ENCODE measurements at places on chromosomes 16 and 17.

DNA sequence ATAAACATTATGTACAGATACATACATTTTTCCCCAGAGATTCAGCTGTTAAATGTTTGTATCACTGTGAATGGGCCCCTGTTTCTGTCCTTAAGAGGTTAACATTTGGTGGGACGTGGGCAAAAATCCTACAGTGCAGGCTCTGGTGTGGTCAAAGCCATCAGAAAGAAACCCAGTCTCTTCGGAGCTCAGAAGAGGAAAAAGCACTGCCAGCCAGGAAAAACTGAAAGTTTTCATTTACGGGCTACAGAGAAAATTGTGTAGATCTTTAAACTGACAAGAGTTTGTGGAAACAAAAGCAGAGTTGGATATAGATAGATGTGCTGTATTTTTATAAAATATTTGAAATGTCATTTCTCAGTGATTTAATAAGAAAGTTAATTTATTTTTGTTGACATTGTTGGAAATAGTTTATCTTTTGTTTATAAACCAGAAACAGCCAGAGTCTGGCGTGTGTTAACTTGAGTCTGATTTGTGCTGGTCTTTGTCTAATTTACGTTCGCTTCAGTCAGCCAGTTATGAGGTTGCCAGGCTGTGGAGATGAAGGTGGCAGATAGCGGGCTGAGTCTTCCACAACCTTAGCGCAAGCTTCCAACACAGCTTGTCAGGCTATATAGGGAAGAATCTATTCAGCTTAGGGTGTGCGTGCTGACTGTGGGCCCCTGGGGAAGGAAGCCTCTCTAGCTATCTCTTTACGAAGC lies 9.5 kb upstream of the TEKT3 start:
- no peak for DNase-seq

DNA sequence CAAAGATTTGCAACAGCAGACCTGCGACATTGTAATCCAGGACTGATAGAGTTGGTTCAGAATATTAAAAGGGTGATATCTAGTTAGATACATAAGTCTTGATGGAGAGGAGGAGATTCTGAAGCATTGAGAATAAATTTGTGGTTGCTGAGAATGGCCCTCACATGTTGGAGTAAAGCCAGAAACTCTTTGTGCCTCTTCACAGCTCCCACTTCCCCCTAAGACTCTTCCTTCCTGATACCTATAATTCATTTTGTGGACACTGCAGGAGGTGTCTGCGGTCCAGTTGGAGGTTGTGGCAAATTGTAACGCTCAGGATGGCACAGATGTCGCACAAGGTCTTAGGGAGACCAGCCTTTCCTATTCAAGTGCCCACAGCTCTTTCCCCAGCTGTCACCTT lies 17.5 kb downstream of the WWOX start:
- DNase-seq: no peak

- no peak for DNase-seq
Measured at GRCh38 chr17:50483266-50483665, 4.6 kb downstream of the RSAD1 start.

DNA sequence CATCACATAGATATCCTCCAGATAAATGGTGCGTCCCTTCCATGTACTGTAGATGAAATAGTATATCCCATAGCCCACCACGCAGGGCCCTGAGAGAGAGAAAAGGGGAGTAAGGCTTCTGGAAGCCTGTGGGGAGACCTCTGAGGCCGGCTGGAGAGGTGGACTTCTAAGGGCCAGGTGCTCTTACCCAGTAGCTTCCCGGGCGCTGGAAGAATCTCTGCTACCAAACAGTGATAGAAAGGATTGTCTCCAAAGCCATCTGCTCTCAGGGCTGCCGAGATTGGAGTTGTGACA lies 718 bp downstream of the SAT2 start:
- no peak for DNase-seq

GRCh38 chr17:6011206-6011605 lies 59.0 kb upstream of the WSCD1 start:
- peak; percentile 11 for DNase-seq

DNA sequence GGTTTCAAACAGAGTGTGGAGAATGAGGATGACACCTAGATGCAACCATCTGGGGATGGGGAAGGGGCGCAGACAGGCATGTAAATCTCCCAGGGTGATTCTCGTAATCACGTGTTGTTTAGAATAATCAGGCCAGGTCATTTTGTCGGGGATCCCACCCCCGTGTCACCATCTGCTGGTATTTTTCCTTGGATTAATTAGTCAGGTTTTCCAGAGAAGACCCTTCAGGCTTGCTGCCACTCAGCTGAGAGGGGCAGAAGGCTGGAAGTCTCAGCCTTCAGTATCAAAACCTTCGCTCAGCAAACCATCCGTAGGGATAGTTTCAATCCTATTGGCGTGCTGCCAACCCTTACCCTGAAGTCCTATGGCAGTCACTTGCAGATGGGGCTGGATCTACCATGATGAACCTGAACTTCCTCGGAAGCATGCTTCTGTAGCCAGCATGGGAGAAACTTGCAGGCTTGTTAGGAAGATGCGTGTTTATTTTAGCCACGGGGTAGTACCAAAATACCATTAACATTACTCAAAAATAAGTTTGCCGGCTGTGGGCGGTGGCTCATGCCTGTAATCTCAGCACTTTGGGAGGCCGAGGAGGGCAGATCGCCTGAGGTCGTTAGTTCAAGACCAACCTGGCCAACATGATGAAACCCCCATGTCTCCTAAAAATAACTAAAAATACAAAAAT lies 7.5 kb upstream of the ADCY9 start:
- DNase-seq: no peak

DNA sequence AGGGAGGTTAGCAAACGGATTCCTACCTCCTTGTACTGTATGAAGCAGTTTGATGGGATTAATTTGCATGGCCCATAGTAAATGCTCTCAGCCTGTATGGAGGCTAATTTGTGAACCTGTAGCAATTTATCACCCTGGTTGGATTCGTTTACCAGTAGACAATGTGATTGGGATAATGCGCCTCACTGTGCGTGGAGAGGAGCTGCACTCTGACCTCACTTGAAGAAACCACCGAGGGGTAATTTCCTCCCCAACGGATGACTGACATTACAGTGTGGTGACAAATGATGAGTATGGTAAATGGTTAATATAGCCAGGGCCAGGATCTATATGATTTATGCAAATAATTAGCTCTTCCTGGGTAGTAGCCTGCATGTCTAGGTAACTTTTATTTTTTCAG lies 479.1 kb upstream of the RBFOX1 start:
- DNase-seq: no peak

DNA sequence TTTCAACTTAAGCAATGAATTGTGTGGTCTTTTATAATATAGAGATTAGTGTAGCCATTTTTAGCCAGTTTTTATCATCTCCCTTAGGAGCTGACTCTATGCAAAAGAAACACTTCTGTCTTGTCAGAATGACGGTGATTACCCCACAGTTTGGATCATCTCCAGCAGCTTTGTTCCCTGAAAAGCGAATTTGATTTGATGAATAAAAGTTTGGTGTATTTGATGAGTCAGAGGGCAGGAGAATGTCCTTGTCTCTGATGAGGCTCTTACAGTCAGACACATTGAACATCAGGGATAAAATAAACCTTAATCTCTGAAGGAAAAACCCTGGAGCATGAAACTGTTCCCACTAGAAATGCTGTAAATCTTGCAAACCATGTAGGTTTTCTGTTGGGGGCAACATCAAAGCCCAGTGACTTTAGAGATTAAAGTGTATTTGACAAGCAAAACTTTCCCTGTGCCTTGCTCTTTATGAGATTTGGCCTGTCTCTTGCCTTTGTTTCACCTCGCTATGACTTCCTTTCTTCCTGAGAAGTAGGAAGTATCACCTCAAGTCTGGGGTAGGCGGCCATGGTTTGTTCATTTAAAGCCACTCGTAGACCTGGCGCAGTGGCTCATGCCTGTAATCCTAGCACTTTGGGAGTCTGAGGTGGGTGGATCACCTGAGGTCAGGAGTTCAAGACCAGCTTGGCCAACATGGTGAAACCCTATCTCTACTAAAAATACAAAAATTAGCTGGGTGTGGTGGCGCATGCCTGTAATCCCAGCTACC lies 209.3 kb downstream of the FTO start:
- no peak for DNase-seq

Data from stomach (tissue), 19 donors.